ENCODE measurements at places on chromosomes 7 and 10. TPM values are rescaled to one million over a fixed set of nuclear protein-coding genes. Genes with fewer than 3 reads are reported as not detected.

CYP3A4 gene
- total RNA-seq = not detected

OPN4 gene
- total RNA-seq = 1.1 TPM

NEUROD6 gene
- not detected for total RNA-seq

TAC1 gene
- total RNA-seq = 2.1 TPM

CPA4 gene
- not detected for total RNA-seq

LEP gene
- 12.3 TPM for total RNA-seq

DNA sequence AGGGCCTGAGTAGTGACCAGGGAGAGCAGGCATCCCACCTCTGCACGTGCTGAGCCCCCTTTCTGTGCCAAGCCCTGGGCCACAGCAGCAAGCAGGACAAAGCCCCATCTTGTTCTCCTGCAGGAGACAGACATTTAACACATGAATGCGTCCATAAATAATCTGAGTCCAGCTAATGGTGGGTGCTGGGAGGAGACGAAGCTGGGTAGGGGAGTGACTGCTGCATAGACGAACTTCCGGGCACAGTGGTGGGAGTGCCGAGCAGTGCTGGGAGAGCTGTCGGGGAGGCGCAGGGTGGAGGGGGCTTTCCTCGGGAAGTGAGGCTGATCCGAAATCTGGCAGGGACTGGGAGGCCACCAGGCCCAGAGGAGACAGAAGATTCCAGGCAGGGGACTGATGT is 35.2 kb upstream of the SLC29A3 start:
- no peak for DNase-seq

- DNase-seq = no peak
Measured at GRCh38 chr7:114439581-114439980, 25.0 kb downstream of the FOXP2 start.

DNA sequence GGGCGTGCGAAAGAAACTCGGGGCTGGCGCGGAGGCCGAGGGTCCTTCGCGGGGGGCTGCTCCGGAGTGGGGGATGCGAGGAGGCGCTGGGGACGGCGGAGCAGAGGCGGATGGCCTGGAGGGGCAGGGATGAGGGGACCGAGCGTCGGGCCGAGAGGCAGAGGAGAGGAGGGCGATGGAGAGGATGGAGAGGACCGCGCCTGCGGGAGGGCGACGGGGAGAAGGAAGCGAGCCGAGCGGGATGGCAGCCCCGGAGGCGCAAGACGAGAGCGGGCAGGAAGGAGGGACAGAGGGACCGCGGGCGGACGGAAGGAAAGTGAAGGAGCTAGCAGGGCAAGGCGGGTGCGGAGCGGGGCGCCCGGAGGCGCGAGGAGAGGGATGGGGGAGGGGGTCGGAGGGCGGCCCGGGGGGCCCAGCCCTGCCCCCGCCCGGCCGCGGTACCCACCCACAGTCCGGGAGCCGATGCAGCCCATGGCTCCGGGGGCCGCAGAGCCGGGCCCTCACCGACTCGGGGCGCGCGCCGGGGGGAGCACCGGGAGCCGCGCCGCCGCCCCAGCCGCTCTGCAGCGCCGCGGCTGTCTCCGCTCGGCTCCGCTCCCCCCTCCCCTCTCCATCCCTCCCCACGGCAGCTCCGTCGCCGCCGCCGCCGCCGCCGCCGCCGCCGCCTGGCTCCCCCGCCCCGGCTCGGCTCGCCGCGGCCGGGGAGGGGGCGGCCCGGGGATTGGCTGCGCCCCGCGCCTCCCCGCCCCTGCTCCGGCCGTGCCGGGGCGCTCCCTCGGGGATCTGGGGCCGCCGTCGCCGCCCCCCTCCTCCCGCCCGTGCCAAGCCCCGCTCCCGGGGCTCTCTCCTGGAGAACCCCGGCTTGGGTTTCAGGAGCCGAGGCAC is at the start of gene FAM131B:
Gene FAM131B (minus strand): TSS at position 583 of the 885 bp plus-strand sequence. CDS start 110 bp downstream, at position 473.
- no peak for DNase-seq

DNA sequence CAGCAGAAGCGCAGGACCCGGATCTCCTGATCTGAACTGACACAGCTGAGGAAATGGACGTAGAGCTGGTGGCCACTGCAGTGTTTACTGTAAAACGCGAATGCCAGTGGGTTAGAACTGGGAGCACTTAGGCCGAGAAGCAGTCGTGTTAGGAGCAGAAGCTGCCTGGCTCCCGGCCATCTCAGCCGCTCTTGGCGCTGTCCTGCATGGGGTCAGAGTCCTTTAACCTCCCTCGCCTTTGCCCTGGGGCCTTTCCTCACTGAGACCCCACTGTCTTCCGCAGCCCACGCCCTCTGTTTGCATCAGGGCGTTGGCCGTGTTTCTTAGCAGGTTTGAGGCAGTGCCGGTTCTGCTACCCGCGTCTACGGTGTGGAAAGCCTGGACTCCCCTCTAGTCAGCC is 24.6 kb downstream of the DYNC2I1 start:
- no peak for DNase-seq

DNA sequence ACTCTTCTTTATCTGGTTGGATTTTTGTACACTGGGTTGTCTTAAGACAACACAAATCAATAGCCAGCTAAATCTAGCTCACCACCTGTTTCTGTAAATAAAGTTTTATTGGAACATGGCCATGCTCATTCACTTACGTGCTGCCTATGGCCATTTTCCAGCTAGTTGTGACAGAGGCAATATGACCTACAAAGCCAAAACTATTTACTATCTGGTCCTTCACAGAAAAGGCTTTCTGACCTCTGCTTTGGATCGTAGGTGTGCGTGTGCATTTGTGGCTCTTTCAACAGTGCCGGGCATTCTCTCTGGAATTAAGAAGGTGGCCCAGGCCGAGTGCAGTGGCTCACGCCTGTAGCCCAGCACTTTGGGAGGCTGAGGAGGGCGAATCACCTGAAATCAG is 45.5 kb downstream of the NRAP start:
- no peak for DNase-seq

DNA sequence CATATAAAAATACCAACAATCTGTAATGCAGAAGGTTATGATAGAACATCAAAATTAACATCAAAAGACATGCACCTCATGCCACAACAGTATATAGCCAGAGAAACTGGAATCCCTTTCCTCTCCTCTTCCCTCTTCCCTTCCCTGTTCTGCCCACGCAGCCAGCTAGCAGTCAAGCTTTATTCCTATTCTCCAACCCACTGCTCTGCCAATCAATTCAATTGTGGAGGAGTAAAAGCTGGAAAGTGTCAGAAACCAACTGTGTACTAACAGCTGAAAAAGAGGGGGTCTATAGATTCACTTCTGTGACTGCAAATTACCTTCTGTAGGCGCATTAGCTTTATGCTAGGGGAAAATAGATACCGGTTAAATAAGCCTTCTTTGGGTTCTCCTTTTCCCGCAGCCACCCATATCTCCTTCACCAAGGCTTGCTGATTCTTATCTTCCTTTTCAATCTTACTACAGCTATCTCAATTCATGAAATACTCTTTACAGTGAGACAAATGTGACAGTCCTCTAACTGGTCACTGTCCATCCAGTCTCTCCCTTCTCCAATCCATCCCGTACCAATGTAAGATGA is 16.3 kb downstream of the ABI1 start:
- no peak for DNase-seq

GRCh38 chr10:81021428-81022129 is 483.9 kb downstream of the SH2D4B start:
- DNase-seq = no peak

DNA sequence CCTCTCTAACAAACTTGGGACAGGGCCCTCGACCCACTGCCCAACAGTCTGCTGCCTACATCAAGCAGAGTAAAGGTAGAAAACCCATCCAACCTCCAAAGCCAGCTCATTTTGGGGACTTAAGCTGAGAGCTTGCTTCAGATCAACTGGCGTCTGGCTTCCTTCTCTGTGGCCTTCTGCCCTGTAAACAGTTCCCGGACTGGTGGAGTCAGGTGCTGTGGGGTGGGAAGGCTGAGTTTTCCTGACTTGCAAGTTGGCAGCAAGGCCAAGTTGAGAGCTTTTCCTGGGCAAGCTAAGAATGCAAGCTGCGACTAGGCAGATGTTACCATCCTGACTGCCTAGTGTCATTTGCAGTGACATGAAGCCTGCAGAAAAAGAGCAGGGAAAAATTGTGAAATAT is 3.7 kb downstream of the GALNT17 start:
- no peak for DNase-seq

DNA sequence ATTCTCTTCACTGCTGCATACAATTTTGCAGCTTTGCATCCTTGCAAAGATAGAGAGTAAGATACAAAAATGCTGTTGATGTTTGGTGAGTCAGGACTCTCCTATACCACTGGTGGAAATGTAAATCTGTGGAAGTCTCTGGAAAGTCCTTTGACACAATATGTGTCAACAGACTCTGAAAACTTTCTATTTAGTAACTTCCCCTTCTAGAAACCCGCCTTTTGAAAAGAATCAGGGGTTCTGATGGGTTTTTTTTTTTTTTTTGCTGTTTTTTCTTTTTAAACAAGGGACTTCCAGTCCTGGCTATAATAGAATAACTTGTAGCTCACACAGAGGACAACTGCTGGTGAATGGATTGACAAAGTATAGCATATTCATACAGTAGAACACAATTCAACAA is 16.4 kb downstream of the NOD1 start:
- no peak for DNase-seq

- DNase-seq = no peak
Measured at GRCh38 chr10:74922921-74923320, 96.5 kb downstream of the KAT6B start.

GRCh38 chr7:116525913-116526861 is 1.4 kb downstream of the CAV1 start:
- no peak for DNase-seq

All from omental fat pad (tissue), 4 donors.